ENCODE measurements at places on chromosomes 13 and 19. TPM values are rescaled to one million over a fixed set of nuclear protein-coding genes. Genes with fewer than 3 reads are reported as not detected.
A peak's percentile ranks its signal among the peaks of the same experiment; 100 is the strongest.

- no peak for DNase-seq
Measured at GRCh38 chr13:109897988-109898624, 111.7 kb upstream of the IRS2 start.

GRCh38 chr19:49932041-49932451 lies 2.7 kb upstream of the NUP62 start:
- DNase-seq: no peak

DNA sequence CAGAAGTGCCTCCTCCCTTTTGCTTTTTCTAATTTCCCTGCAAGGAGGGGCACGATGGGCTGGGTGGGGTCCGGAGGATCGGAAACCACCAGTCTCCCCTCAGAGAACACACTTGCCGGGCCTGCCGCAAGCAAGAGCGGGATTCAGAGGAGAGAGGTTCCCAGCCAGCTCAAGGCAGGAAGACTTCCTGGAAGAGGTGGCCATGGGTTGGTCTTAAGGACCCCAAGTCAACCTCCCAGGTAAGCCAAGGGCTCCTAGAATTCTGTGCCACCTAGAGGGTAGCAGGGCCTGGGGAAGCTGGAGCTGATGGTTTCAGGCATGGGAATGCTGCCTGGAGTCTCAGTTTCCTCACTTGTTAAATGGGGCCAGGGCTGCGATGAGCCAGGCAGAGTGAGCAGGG lies 30.4 kb upstream of the ADGRE5 start:
- DNase-seq: no peak

GRCh38 chr19:50204811-50205675 lies 1.6 kb downstream of the MYH14 start:
- DNase-seq: peak; percentile 83

DNA sequence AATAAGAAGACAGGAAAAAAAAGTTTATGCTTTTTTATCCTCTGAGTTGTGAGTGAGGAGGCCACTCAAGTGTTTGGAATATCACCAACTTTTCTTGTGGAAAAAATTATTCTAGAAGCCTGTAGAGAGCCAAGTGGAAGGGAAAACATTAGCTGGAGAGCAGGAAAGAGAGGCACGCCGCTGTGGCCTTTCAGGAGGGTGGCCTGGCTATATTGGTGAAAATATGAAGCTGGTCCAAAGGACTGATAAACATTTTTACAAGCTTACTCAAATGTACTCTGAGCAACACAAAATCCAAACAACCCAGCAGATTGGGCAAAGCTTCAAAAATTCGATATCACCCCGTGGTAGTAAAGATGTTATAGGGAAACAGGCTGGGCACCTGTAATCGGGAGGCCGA lies 2.3 kb upstream of the EIF3G start:
- DNase-seq: no peak

DNA sequence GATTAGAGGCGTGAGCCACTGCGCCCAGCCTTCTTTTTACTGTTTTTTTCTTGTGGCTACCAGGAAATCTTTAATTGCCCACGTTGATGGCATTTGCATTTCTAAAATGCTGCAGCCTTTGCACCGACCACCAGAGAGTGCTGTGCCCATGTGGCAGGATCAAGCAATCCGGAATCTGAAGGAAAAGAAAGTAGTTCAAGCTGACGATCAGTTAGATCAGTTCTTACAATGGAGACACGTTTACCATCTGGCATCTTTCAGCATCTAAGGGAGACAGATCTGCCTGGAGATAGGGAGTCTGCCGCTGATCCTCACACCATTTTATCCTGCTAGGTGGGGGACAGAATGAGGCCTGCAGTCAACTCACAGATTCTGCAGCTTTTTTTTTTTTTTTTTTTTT lies 19.9 kb downstream of the TINCR start:
- no peak for DNase-seq

- DNase-seq: no peak
Measured at GRCh38 chr13:48626077-48626449, 27.7 kb upstream of the CYSLTR2 start.

Gene RFPL4AL1
- total RNA-seq: not detected
